ENCODE measurements at places on chromosomes 6 and 20. TPM values are rescaled to one million over a fixed set of nuclear protein-coding genes. Genes with fewer than 3 reads are reported as not detected.

DNA sequence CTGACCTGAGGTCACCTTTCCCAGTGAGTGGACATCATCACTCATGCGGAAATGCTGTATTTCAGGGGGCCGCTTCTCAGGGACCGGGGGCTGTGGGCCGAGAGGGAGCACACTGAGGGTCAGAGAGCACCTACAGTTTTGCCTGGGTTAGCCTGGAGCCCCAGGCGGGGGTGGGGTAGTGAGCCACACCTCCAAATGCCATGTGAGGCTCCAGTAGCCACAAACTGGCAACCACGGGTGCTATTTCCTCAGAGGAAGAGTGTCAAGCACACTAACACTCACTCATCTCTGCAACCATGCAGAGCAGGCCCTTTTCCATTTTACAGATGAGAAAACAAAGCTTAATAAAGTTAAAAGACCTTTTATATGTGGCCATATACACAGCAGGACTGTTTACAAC, 4.7 kb downstream of the EHMT2 start:
- DNase-seq = no peak

DNA sequence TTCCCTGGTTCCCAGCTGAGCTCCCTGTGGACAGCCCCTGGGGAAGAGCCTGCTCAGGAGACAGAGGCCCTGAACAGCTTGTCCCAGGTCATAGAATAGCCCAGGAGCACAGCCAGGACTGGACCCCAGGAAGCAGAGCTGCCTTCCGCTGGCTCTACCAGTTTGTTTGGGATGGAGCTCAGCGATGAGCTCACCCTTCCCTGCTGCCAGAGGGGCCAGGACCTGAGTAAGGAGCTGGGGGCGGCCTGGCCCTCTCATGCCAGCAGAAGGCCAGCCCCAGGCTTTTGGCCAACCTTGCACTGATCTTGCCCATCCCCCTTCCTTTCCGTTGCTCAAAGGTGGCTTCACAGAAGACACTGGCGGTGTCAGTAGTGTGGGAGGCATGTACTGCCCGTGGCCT, 17.5 kb downstream of the MMP24OS start:
- no peak for DNase-seq

- DNase-seq = no peak
Measured at GRCh38 chr6:43185391-43185985, 3.5 kb downstream of the CUL9 start.

- no peak for DNase-seq
Measured at GRCh38 chr6:25341923-25342619, 62.9 kb downstream of the CARMIL1 start.

GRCh38 chr20:34315236-34315635, 12.1 kb upstream of the AHCY start:
- no peak for DNase-seq

DNA sequence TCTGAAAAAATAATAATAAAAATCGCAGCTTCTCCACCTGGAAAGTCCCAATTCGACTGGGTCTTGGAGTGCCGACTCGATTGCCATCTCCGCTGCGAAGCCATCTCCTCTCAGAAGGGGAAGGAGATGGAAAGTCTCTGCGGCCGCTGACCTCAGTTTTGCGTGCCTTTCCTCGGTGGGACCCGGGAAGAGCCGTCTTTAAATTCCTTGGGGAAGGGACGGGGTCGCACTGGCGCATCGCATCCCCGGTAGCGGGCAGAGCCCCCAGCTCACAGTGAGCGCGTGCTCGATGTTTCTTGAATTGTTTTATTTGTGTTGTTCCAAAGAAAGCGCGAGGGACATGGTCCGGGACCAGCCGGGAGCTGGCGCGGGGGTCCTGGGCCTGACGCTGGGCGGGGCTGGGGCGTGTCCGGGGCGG, 270 bp upstream of the TIAM2 start:
- no peak for DNase-seq

DNA sequence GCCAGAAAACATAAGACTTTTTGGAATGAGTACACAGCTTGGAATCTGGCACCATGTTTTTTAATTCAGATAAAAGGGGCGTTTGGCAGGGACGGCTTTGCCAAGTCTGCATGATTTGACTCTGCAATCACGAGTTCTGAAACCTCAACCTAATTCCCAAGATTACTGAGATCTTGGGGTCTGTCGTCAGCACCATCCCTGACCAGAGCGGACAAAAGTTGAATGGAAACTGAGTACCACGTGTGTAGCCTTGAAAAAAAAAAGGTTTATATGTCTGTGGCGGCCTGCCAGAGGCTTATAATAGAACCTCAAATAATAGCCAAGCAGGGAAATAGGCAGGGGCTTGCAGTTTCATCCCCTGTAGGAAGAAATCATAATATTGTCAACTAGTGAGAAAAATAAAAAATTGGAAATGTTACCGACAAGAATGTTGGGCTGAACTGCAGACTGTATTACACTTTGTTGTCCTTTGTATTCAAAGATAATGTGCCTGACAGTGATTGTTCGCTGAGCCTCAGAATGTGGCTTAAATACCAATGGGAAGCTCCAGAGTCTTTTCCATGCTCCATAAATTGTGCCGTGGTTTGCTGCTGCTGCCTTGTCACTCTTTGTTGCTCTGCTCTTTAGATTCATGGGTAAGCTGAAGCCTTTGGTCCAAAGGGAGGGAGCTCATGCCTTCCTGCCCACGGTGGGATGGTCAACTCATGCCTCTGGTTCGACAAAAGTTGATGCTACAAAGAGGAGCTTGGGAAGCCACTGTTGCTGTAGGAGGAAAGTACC, 118.8 kb upstream of the ARID1B start:
- peak; percentile 98 for DNase-seq

GRCh38 chr6:25448965-25449538, 169.9 kb downstream of the CARMIL1 start:
- DNase-seq = no peak

- DNase-seq = peak; percentile 74
Measured at GRCh38 chr20:19973961-19974629, 43.1 kb upstream of the NAA20 start.

DNA sequence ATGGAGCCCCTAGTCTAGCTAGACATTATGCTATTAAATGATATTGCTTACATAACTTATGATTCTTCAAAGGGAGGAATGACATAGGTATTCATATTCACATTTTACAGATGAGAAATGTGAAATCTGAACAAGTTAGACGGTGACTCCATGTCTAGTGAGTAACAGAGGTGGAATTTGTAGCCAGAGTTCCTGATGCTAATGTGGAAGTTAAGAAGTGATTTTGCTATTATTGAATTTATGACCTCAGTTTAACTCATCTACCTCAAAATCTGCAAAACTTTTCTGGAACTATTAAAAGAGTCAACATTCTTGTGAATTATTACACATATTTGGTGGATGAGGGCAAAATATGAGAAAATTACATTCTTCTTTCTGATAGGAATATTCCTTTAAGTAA, 347.6 kb upstream of the MMS22L start:
- DNase-seq = peak; percentile 78

- peak; percentile 97 for DNase-seq
Measured at GRCh38 chr6:4606821-4607704, 169.1 kb upstream of the CDYL start.

DNA sequence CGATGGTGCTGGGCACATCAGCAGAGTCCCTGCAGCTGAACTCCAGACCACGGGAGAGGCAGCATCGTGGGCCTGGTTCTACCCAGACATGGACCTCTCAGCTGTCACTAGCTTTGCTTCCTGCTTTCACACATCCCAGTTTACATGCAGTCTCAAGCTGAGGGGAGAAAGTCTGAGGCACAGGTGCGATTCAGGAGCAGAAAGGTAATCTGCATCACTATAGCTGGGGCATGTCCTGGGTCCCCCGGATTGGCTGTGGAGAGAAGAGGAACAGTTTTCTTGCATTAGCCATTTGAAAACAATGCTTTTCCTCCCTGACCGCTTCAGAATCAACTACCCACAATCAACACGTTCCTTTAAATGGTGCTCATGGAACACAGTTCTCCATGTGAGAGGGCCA, 59.9 kb downstream of the PLAGL1 start:
- DNase-seq = no peak

DNA sequence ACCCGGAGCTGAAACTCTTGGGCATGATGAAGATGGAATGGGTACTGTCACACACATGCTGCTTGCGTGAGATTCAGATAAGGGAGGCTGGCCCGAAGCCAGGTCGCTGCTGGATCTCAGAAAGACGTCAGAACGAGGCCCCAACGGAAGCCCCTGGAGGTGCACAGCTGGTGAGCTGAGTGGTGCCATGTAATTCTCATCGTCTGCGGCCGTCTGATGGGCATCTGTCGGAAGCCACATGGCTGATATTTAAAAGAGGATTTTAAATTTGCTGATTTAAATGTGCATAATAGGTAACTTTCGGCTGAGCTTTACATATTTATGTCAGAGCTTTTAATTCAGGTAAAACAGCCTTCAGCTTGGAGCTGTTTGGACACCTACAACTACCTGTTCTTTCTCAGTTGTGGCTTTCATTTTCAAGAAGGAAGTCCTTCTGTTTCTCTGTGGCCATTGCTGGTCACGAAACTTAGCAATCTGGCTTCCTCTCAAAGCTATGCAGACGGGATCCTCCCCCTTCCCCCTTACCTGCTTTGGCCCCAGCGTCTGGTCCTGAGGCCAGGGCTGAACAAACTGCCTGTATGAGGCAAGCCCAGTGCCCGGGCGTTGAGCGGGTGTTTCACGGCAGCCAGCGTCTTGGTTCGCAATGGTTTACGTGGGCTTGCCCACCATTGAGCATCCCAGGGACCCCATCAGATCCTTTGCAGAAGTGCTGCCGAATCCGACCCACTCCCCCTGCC, 9.2 kb downstream of the SLCO4A1 start:
- DNase-seq = no peak

DNA sequence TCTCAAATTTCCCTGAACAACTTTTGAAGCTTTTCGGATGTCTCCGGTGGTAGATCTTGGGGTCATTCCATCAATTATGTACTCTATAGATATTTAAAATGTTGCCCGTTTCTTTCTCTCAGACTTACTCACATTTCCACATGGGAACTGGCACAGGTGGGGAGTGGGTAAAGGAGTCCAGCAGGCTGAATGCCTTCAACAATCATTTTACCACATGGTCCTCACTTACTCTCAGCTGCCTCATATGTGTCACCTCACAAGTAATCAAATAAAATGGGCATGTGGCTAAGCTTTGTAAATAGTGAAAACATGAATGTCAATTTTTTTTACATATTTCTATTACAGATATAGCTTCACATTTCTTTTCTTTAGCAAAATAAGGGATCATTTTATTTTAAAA, 677 bp downstream of the HLA-DQA1 start:
- no peak for DNase-seq

DNA sequence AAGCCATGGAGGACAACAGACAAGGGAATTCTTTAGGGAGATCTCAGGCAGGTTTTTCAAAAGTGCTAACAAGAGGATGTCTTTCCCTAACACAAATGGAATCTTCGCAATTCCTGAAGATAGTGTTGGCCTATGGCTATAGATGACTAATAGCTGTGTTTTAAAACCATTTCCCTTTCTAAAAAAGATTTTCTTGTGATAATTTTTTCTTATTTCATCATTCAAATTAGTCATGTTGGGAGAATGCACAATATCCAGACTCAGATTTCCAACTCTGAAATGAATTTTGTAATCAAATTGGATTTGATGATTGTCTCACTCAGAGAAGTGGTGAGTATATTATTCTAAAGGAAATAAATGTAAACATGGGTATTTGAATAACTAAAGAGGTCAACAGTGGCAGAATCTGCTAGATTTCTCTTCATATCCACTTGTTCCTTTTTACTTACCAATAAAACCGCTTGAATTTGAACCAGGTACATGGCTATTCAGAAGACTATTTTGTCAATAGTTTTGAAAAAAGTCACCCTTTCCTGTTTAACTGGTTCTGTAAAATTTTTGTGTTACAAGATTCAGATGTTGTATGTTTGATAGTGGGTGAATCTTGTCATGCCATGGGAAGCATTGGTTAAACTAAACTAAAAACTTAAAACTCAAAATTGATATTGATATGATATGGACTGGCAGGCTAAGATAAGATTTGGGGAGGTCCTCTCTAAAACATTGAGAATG, 1223.7 kb upstream of the EYS start:
- DNase-seq = peak; percentile 59

DNA sequence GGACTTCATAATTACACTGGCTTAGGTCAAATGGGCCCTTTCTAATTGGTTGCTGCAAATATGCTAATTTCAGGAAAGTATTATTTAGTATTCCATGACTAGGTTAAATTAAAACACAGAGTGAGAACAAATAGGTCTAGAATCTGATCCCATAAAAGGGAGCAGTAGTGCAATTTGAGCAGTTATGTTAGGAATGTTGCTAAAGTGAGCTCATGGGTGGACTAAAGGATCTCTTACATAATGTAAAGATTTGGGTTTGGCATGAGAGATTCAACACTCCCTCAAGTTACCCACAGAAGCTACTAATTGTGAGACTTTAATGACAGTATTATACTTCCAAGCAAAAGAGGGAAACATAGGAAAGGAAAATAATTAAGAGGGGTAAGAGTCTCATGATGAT, 109.1 kb downstream of the C6orf58 start:
- no peak for DNase-seq

GRCh38 chr20:63740627-63741353, 1.2 kb downstream of the SLC2A4RG start:
- peak; percentile 72 for DNase-seq

DNA sequence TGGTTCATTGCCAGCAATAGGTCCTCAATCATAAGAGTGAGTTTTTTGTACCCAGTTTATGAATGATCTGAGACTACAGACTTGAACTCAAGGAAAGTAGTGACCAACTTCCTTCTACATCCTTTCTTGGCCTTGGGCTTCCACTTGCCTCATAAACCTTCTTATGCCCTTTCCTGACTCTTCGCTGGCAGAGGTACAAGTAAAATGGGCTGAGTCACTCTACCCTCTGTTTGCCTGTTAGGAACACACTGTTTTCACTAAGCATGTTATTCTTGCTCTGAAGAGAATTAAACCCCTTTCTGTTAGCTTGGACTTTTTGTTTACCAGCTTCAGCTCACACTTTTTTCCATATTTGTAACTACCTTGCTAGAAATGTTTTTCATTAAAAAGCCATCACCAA, 74.4 kb downstream of the PKHD1 start:
- DNase-seq = no peak

- DNase-seq = no peak
Measured at GRCh38 chr20:12383821-12384220, 466.1 kb downstream of the BTBD3 start.

DNA sequence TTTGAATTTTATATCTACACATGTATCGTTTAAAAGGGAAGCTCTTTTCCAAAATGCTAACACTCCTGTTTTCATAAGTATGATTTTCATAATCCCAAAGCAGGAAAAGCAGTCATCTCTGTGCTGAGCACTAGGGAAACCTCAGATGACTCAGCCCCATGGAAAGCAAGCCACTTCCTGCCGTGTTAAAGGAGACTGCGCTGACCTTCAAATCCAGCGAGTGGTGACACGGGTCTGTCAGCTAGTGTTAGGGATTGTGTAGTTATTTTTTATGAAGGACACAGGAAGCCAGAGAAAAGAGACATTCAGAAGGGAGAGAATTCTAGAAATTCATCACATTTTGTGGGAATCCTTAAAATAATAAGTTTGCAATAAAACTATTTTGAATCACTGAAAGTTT, 57.0 kb upstream of the CD93 start:
- peak; percentile 79 for DNase-seq

Gene DYNLT2
- total RNA-seq = 1.0 TPM

Gene CDSN
- total RNA-seq = 0.22 TPM

Gene ADGRF5
- total RNA-seq = 0.54 TPM

Gene SIRPA
- 35.5 TPM for total RNA-seq

Gene PAK1IP1
- total RNA-seq = 20.1 TPM

Gene SAMD5
- total RNA-seq = 0.93 TPM

All from astrocyte (in vitro differentiated cells and primary cell).